ENCODE measurements at places on chromosomes 4 and X. TPM values are rescaled to one million over a fixed set of nuclear protein-coding genes. Genes with fewer than 3 reads are reported as not detected.
A peak's percentile ranks its signal among the peaks of the same experiment; 100 is the strongest.

- no peak overlapping the region for H3K27ac ChIP-seq
- H3K36me3 ChIP-seq = no peaks in the 10 kb centered on the region
- DNase-seq = no peak
- H3K4me3 ChIP-seq = no peak overlapping the region
Measured at GRCh38 chr4:150493851-150494250, 88.1 kb upstream of the MAB21L2 start.

- DNase-seq = no peak
- no peaks in the 10 kb centered on the region for H3K27me3 ChIP-seq
- H3K36me3 ChIP-seq = no peaks in the 10 kb centered on the region
Measured at GRCh38 chr4:160877087-160877790, 1286.6 kb downstream of the FSTL5 start.

- H3K4me1 ChIP-seq = no peaks in the 10 kb centered on the region
- H3K36me3 ChIP-seq = no peaks in the 10 kb centered on the region
- no peaks in the 10 kb centered on the region for H3K27me3 ChIP-seq
- H3K27ac ChIP-seq = no peak overlapping the region
- no peak for DNase-seq
Measured at GRCh38 chrX:33188286-33188685, 23.1 kb downstream of the DMD start.

DNA sequence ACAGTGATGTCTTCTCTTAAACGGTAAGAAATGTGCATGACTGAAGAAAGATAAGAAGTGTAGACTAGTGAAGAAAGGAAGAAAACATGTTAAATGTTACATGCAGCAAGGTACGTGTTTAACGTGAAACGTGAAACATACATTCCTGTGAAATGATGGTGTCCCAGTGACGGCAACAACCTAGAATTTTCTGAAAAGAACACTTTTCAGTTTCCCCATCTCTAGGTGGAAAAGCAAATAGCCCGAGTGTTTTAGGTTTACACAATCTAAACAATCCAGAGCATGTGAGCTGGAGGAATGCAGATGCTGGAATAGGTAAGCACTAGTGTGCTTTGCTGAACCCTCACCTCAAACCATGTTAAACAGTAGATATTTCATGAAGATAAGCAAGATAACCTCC lies 60.7 kb downstream of the CLNK start:
- no peak overlapping the region for H3K4me3 ChIP-seq
- H3K27me3 ChIP-seq = no peaks in the 10 kb centered on the region
- no peaks in the 10 kb centered on the region for H3K36me3 ChIP-seq

DNA sequence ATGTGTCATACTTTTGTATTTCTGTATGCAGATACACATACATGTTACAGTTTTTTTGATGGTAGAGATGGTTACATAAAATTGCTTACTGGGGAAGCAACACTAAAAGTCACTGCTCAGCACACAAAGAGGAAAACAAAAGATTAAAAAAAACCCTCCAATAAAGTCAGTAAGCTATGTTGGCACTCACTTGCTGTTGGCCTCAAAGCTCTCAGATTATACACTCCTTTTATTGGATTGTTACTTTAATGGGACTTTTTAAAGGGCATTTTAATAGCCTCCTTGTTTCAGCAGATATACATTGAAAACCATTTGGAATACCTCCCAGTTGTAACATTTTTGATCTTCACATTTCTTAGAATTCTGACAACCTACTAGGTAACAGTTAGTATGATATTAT lies 222.0 kb upstream of the HHIP start:
- no peaks in the 10 kb centered on the region for H3K4me1 ChIP-seq
- H3K27me3 ChIP-seq = no peaks in the 10 kb centered on the region
- no peak overlapping the region for H3K27ac ChIP-seq
- no peak overlapping the region for H3K4me3 ChIP-seq
- no peaks in the 10 kb centered on the region for H3K36me3 ChIP-seq

Gene RBM10
- total RNA-seq = 28.9 TPM

DNA sequence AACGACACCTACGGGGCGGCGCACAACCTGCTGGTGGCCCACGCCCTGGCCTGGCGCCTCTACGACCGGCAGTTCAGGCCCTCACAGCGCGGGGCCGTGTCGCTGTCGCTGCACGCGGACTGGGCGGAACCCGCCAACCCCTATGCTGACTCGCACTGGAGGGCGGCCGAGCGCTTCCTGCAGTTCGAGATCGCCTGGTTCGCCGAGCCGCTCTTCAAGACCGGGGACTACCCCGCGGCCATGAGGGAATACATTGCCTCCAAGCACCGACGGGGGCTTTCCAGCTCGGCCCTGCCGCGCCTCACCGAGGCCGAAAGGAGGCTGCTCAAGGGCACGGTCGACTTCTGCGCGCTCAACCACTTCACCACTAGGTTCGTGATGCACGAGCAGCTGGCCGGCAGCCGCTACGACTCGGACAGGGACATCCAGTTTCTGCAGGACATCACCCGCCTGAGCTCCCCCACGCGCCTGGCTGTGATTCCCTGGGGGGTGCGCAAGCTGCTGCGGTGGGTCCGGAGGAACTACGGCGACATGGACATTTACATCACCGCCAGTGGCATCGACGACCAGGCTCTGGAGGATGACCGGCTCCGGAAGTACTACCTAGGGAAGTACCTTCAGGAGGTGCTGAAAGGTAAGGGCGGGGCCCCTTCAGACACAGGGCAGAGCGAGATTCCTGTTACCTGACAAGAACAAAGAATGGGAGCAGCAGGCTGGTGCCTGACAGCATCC lies 11.7 kb downstream of the RPL9 start:
- peak overlapping the region; percentile 77 for H3K27ac ChIP-seq
- peak; percentile 75 for DNase-seq
- H3K27me3 ChIP-seq = no peaks in the 10 kb centered on the region
- peaks cover 20% of the 10 kb centered on the region for H3K4me1 ChIP-seq

DNA sequence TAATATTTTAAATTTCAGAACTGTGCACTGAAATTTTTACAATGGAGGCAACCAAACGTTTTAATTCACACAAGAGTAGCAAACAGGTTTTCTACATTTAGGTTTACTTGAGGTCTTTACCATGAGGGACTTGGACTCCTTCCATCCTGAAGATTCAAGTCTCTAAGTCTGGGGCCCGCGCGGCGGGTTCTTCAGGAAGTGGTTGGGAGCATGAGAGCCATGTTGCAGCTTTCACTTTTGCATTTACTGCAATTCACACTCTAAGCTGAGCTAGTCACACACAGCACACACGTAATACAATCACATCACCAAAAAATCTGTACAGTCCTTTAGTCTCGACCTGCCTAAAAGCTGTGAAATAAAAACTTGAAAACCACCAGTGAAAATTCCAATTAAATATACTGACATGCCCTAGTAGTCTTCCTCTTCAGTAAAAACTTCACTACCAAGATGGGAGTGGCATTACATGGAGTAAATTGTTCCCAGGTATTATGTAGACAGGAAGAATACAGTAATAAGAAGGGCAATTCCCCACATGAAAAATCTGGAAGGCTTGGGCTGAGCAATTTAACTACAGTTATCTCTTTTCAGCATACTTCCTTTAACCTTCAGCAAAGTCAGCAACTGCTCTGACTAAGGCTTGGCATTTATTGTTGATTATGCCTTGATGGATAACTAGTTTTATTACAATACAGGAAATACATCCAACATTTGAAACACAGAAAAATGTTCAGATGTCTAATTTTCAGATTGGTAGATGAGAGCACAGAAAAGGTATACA lies 571.1 kb upstream of the DIPK2B start:
- peak overlapping the region; percentile 49 for H3K4me3 ChIP-seq
- H3K27me3 ChIP-seq = no peaks in the 10 kb centered on the region
- peaks cover 32% of the 10 kb centered on the region for H3K4me1 ChIP-seq
- H3K27ac ChIP-seq = peak overlapping the region; percentile 87
- H3K36me3 ChIP-seq = no peaks in the 10 kb centered on the region
- DNase-seq = no peak

DNA sequence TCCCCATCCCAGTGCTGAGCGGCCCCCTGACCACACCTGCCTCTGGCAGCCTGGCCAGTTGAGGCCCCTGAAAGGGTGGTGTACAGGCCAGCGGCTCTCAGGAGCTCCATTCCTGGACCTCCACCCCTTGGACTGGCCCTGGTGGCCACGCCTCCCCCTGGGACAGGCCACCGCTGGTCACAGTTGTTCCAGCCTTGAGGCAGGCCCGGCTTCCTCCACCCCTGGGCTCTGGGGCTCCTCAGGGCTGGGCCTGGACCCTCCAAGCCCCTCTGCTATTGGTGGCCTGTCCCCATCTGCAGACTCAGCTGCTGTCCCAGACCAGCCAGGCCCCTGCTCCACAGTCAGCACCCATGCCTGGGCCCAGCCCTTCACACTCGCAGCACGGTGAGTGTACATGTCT lies 93.2 kb upstream of the NKX1-1 start:
- no peaks in the 10 kb centered on the region for H3K36me3 ChIP-seq
- H3K4me3 ChIP-seq = no peak overlapping the region
- peak; percentile 69 for DNase-seq
- H3K4me1 ChIP-seq = no peaks in the 10 kb centered on the region
- H3K27me3 ChIP-seq = peaks cover 56% of the 10 kb centered on the region

Gene TLR2
- 8.4 TPM for total RNA-seq

DNA sequence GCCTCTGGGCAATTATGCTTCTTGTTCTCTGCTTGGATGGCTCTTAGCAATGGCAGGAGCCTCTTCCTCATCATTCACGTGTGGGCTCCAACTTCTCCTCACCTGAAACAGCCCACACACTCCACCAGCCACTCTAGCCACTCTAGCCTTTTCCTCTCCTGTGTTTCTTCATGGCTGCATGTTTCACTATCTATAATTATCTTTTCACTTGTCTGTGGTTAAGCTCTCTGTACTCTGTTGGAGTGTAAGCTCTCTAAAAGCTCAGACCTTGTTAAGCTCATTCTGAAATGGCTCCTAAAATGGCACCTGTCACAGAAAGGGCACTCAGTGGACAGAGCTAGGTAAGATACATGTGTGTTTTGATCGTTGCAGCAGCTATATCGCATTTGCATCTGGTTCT lies 80.0 kb downstream of the SH3KBP1 start:
- no peak overlapping the region for H3K4me3 ChIP-seq
- H3K27ac ChIP-seq = no peak overlapping the region
- H3K27me3 ChIP-seq = no peaks in the 10 kb centered on the region
- H3K36me3 ChIP-seq = no peaks in the 10 kb centered on the region

- no peak for DNase-seq
- H3K4me1 ChIP-seq = no peaks in the 10 kb centered on the region
- H3K4me3 ChIP-seq = no peak overlapping the region
Measured at GRCh38 chr4:117156806-117157205, 71.4 kb upstream of the TRAM1L1 start.

- no peaks in the 10 kb centered on the region for H3K36me3 ChIP-seq
- no peak overlapping the region for H3K4me3 ChIP-seq
- H3K27ac ChIP-seq = no peak overlapping the region
- no peaks in the 10 kb centered on the region for H3K27me3 ChIP-seq
Measured at GRCh38 chrX:11944501-11944900, 186.5 kb downstream of the MSL3 start.

Gene NSG1
- 113 TPM for total RNA-seq

DNA sequence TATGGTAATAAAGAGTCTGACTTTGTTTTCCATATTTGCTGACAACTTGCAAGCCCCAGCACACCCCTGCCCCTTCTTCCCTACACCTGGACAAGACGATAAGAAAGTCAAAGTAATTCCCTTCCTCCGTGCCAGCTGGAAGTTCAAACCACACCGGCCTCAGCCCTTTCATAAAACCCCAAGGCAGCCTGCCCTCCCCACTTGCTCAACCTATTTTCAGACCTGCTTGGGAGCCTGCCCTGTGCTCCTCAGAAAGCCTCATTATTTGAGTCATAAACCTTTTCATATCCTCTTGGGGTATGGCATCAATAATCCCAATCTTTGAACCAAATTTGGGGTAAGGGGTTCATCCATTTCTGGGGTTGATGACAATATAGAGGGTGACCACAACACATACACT lies 29.5 kb downstream of the NIPAL1 start:
- H3K36me3 ChIP-seq = no peaks in the 10 kb centered on the region
- peaks cover 18% of the 10 kb centered on the region for H3K4me1 ChIP-seq
- no peaks in the 10 kb centered on the region for H3K27me3 ChIP-seq
- H3K4me3 ChIP-seq = no peak overlapping the region
- DNase-seq = no peak

DNA sequence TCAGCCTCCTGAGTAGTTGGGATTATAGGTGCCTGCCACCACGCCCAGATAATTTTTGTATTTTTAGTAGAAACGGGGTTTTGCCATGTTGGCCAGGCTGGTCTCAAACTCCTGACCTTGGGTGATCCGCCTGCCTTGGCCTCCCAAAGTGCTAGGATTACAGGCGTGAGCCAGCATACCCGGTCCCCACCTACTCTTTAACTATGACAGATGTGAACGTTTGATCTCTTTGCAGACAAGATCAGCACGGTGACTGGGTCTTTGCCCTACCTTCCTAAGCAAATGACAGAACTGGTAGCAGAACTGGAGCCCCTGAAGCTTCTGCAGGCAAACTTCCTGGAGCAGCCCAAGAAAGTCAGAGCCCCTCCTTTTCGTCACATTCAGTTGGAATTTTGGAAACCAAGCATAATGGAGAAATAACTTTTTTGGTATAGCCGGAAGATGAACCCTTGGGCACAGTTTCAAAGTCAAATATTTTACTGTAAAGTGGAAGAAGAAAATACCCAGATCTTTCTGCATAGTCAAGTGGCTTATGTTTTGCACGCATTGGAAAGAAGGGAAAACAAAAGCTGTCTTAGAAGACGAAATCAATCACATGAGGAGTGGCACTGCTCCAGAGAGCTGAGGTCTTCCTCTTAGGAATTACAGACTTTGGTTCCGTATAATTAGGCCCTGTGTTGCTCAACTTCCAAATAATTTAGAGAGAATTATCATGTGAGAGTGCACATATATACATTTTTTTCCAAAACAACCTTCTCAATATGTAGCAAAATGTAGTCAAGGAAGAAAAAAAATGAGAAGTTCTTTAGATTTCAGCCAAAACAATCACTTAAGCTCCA lies 90.6 kb downstream of the SORBS2 start:
- H3K4me3 ChIP-seq = no peak overlapping the region
- H3K27me3 ChIP-seq = no peaks in the 10 kb centered on the region
- no peaks in the 10 kb centered on the region for H3K36me3 ChIP-seq

Gene ZAR1
- total RNA-seq = not detected

DNA sequence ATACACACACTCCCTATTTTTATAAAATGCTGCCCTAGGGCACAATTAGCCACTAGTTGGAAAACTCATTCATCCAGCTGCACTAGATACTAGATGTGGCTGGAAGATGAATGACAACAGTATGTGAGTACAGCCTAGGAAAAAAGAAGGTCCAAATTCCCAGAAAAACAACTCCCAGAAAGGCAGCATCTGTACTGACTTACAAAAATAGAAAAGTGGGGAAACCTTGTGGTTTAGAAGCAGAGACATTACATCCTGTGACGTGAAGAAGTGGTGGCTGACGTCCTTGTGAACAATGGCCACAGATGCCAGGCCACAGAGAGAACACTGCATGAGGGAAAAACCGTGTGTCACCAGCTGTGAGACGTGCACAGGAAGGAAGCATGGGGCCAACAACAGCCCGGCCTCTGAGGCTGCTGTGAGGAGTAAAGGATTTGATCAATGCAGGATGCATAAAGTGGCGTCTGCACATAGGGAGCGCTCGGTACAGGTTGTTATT lies 81.2 kb downstream of the SPRY1 start:
- H3K36me3 ChIP-seq = no peaks in the 10 kb centered on the region
- no peak overlapping the region for H3K27ac ChIP-seq
- no peak overlapping the region for H3K4me3 ChIP-seq
- no peaks in the 10 kb centered on the region for H3K4me1 ChIP-seq
- no peaks in the 10 kb centered on the region for H3K27me3 ChIP-seq
- no peak for DNase-seq

- H3K27ac ChIP-seq = no peak overlapping the region
- H3K4me1 ChIP-seq = no peaks in the 10 kb centered on the region
- no peaks in the 10 kb centered on the region for H3K27me3 ChIP-seq
- no peak overlapping the region for H3K4me3 ChIP-seq
Measured at GRCh38 chr4:14193601-14194000, 566.1 kb upstream of the BOD1L1 start.

- H3K36me3 ChIP-seq = no peaks in the 10 kb centered on the region
- peak overlapping the region; percentile 48 for H3K27ac ChIP-seq
- DNase-seq = no peak
- no peaks in the 10 kb centered on the region for H3K27me3 ChIP-seq
Measured at GRCh38 chr4:41178372-41179370, 35.7 kb downstream of the APBB2 start.
